ENCODE measurements at places on chromosomes 16 and 17.

- DNase-seq: no peak
These were observed 10.3 kb downstream of the MINK1 start for GRCh38 chr17:4843321-4844000.

GRCh38 chr16:88375996-88376834 lies 6.5 kb upstream of the ZNF469 start:
- no peak for DNase-seq

DNA sequence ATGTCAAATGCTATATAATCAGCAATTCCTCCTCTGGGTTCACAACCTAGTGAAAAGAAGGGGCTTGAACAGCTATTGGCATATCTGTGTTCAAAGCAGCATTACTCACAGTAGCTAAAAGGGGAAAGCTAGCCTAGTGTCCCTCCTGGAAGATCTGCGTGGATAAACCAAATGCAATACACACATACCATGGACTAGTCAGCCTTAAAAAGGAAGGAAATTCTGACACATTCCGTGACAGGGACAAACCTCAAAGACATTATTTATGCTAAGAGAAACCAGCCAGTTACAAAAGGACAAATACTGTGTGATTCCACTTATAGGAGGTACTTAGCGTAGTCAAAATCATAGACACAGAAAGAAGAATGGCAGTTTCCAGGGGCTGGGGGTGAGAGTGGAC lies 90.1 kb downstream of the XYLT1 start:
- no peak for DNase-seq

GRCh38 chr17:43855061-43855460 lies 8.1 kb downstream of the CD300LG start:
- no peak for DNase-seq

DNA sequence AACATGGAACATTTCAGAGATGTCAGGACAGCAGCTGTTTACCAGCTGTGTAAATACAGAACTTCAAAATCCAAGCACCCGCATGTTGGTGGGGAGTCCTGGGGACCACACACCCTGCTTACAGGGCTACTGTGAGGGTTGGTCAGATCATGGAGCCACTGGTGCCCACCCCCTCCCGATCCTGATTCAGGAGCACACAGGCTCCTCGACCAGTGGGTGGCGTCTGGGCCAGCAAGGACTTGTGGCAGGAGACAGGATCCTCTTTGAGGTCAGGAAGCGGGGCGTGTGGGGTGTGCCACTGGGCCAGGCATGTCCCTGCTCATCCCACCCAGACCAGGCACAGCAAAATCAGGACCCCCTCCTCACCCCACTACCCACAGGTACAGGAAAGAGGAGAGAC lies 83.6 kb downstream of the SDK2 start:
- no peak for DNase-seq

DNA sequence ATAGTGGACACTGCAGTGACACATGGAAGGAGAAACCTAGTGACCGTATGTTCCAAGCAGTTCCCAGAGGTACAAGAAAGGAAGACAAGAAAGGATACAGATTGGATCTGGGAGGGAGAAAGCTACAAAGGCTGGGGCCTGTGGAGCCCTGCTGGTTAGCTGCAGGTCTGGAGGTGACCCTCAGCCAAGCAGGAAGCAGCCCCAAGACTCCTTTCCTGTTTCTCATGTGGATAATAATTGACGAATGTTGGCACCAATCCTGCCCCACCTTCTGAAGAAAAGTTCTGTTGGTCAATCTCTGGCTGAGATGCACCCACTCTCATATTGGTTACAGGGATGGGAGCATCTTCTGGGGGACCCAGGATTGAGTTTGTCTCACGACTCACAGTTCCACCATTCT lies 99.8 kb downstream of the SHISA6 start:
- no peak for DNase-seq

DNA sequence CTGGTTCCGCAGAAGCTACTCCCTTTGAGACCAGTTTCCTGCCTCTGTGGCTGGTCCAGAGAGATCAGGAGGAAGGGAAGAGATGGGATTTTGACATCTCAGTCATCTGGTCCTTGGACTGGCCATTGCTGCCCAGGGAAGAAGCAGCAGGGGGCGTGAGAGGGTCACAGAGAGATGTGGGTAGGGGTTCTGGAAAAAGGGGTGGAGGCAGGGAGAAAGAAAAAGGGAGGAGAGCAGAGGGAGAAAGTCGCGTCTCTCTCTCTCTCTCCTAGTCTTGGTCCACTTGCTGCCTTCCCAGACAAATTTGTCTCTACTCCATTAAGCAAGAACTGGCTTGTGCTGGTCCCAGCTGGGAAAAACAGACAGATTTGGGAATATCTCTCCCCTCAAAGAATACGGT lies 4.4 kb downstream of the SHBG start:
- DNase-seq: no peak

- no peak for DNase-seq
These were observed 251.2 kb upstream of the ELAC2 start for GRCh38 chr17:13268791-13269595.

DNA sequence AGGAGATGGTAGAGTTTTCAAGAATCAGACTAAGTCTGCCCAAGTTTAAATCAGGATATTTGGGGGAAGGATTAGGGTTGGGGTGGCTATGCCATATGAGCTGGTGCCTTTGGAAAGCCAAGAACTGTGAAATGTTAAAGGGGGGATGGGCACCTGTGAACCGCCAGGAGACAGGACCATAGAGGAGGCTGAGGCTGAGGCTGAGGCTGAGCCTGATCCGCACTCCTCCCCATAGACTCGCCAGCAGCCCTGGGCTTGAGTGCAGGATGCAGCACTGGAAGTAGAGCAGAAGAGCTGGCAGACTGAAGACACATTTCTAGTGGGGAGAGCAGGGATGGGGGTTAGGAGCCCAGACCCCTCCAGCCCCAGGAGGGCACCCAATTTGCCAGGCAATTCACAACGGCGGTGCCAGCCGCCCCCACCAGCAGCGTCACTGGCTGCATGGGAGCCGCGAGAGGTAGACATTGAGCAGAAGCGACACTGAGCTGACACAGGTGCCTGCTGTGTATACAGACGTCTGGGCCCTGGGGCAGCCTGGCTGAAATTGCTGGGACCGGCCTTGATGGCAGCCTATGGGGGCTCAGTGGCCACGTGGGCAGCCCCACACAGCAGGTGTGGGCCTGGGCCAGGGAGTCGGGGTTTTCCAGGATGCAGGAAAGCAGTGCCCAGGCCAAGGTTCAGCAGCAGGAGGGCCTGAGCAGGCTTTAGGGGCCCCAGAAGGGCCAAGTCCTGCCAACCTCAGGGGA lies 9.2 kb downstream of the PIMREG start:
- DNase-seq: no peak
